ENCODE measurements at places on chromosomes 6 and 20.

GRCh38 chr6:16711546-16712254, 49.6 kb downstream of the ATXN1 start:
- DNase-seq = peak; percentile 54

DNA sequence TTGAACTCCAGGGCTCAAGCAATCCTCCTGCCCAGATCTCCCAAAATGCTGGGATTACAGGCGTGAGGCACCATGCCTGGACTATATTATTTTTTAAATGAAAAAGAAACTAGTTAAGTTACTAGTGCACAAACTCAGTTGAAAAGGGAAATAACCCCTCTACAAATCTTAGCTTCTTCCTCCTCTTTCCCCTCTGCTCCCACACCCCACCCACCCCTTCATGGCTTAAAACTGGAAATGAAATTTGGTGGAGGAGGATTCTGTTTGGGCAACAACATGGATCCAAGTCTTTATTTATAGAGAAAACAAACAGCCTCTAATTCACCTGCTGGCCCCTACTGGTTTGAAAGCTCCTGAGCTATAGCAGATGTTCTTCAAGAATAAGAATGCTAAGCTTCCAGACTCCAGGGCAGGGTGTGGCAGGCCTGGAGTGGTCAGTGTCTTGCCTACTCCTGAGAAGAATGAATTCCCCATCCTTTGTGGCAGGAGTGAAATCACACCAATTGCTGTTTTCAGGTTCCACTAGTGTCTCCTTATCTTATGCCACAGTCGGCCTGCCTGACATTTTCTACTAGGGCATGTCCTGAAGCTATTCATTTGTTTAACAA, 73.5 kb downstream of the ZFP64 start:
- DNase-seq = peak; percentile 57

- DNase-seq = no peak
These were observed 1.9 kb downstream of the PTK7 start for GRCh38 chr6:43077981-43078511.

- no peak for DNase-seq
These were observed at the start of gene RIMS4 for GRCh38 chr20:44810391-44811149. Gene RIMS4, minus strand, starts transcription at chr20:44810546. Its CDS starts 275 bp downstream, at chr20:44810271.

GRCh38 chr20:51528263-51529027, 14.1 kb downstream of the NFATC2 start:
- no peak for DNase-seq

DNA sequence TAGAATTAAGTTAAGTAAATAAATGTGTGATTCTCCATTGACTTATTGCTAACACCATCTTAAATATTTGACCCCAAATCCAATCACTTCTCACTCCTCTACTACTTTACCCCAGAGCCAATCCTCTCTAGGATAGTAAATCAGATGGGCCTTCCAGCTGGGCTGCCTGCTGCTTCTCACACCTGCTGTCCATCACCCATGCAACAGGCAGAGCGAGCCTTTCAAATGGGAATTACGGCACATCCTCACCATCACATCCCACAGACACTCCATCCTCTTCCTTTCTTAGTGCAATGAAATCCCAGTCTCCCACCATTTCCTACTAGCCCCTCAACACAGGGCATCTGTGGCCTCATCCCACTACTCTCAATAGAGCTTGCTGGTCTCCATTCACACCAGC, 34.0 kb downstream of the HLA-F start:
- DNase-seq = no peak

GRCh38 chr20:37426978-37427377, 81.0 kb downstream of the SRC start:
- DNase-seq = no peak

DNA sequence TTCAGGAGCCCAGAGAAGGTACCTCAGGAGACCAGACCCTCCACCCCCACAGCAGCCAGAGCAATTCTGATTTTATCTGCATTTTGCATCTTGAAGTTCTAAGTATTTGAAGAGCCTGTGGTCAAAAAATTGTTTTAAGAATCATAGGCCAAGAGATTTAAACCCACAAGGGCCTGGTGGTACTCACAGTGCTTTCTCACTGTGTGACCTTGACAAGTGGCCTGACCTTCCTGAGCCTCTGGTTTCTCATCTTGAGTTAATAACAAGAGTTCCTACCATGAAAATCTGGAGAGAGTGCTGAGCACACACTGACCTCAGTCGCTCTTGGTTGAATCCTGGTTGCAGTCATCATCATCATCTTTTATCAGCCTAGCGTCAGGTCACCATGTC, 45.4 kb upstream of the ID1 start:
- DNase-seq = no peak

GRCh38 chr6:69780585-69781178, 16.1 kb downstream of the LMBRD1 start:
- no peak for DNase-seq

DNA sequence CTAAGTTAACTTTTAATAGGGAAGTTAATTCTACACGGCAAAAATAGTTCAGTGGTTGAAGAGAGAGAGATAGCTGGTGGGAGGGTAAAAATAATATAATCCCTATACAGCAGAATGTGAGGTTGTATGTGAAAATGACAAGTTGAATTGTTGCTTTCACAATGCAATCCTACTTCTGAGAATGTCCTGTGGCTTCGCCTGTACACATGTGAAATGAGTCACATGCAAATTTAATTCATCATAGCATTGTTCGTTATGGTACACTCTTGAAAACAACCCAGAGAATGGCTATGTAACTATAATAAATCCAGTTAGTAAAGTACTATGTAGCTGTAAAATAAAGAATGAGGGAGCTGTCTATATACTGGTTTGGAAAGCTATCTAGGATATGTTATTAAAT, 46.0 kb upstream of the HINT3 start:
- DNase-seq = peak; percentile 87
